ENCODE measurements at places on chromosomes 5 and 9.
A peak's percentile ranks its signal among the peaks of the same experiment; 100 is the strongest.

- H3K4me3 ChIP-seq: peak overlapping the region; percentile 100
- peaks cover 48% of the 10 kb centered on the region for H3K4me1 ChIP-seq
- H3K36me3 ChIP-seq: peaks cover 15% of the 10 kb centered on the region
- DNase-seq: no peak
- no peaks in the 10 kb centered on the region for H3K27me3 ChIP-seq
Measured at GRCh38 chr9:128882677-128883603, 1.0 kb downstream of the LRRC8A start.

DNA sequence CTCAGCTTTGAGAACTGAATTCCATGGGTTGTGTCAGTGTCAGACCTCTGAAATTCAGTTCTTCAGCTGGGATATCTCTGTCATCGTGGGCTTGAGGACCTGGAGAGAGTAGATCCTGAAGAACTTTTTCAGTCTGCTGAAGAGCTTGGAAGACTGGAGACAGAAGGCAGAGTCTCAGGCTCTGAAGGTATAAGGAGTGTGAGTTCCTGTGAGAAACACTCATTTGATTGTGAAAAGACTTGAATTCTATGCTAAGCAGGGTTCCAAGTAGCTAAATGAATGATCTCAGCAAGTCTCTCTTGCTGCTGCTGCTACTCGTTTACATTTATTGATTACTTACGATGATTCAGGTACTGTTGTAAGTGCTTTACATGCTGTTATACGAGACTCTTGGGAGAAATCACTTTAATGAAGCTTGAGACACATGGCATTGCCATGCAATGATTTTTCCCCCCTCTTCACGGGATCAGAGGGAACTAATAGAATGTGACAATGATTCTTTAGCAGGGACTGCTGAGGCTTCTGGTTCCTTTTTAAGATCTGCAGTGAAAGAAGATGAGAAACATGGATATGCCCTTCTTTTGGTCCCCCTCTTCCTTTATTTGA lies 63.8 kb downstream of the PTTG1 start:
- H3K27ac ChIP-seq: no peak overlapping the region
- no peak overlapping the region for H3K4me3 ChIP-seq
- no peaks in the 10 kb centered on the region for H3K36me3 ChIP-seq
- peaks cover 5% of the 10 kb centered on the region for H3K4me1 ChIP-seq
- H3K27me3 ChIP-seq: no peaks in the 10 kb centered on the region

DNA sequence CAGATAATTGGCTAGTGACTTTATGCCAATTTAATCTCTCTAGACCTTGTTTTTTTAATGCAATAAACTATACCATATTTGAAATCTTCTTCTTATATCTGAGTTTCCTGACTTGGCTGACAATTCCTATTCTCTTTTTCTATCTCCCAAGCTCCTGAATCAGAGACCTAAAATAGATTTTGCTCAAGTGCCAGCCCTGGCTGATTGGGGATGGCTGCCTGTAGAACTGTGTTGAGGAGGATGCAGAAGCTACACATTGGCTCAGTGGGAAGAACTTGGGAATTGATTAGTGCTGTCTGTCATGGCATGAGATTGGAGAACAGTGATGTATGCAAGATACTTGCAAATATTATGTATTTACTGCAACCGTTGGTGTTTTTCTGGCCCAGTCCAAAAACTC lies 132.8 kb downstream of the INSYN2B start:
- H3K27ac ChIP-seq: no peak overlapping the region
- no peaks in the 10 kb centered on the region for H3K27me3 ChIP-seq
- no peak overlapping the region for H3K4me3 ChIP-seq
- DNase-seq: no peak
- H3K4me1 ChIP-seq: peaks cover 21% of the 10 kb centered on the region

DNA sequence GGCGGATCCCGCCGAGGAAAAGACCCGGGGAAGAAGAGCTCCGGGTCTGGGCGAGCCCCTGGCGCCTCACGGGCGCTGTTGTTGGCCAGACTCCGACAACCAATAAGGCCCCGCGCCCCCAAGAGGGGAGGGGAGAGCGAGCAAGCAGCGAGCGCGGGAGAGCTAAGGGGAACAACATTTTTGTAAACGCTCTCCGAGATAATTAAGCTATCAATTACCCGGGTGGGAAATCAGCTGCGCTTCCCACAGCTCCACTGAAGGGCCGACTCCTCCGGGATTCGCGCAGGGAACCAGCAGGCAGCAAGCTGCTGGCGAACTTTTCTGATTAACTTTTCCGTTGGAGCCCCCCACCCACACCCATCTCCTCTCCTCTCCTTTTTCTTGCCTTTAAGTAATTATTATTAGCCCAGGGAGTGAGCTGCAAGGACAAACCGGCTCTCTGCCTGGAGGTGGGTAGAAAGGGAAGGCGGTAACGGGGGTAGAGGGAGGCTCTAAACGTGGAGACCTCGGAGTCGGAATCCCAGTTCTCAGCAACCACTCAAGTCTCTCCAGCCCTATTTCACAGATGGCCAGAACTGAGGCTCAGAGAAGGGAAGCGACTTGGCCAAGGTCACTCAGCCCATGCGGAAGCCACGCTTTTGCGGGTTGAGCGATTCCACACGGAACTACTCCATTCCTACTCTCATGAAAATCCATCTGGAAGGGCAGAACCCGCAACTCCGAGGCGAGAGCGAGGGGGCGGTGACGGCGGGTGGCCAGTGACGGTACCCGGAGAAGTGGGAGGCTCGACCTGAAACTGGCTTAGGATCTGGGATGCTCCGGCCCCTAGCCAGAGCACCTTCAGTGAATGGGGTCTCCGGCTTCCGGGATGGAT lies 1.3 kb downstream of the ASTN2 start:
- H3K27me3 ChIP-seq: peaks cover 47% of the 10 kb centered on the region
- H3K4me1 ChIP-seq: no peaks in the 10 kb centered on the region
- no peaks in the 10 kb centered on the region for H3K36me3 ChIP-seq
- peak overlapping the region; percentile 15 for H3K4me3 ChIP-seq
- H3K27ac ChIP-seq: no peak overlapping the region

GRCh38 chr5:82910905-82911304 lies 166.3 kb downstream of the TMEM167A start:
- H3K27ac ChIP-seq: no peak overlapping the region
- H3K4me1 ChIP-seq: no peaks in the 10 kb centered on the region
- H3K36me3 ChIP-seq: peaks cover 8% of the 10 kb centered on the region
- H3K4me3 ChIP-seq: no peak overlapping the region
- DNase-seq: no peak

DNA sequence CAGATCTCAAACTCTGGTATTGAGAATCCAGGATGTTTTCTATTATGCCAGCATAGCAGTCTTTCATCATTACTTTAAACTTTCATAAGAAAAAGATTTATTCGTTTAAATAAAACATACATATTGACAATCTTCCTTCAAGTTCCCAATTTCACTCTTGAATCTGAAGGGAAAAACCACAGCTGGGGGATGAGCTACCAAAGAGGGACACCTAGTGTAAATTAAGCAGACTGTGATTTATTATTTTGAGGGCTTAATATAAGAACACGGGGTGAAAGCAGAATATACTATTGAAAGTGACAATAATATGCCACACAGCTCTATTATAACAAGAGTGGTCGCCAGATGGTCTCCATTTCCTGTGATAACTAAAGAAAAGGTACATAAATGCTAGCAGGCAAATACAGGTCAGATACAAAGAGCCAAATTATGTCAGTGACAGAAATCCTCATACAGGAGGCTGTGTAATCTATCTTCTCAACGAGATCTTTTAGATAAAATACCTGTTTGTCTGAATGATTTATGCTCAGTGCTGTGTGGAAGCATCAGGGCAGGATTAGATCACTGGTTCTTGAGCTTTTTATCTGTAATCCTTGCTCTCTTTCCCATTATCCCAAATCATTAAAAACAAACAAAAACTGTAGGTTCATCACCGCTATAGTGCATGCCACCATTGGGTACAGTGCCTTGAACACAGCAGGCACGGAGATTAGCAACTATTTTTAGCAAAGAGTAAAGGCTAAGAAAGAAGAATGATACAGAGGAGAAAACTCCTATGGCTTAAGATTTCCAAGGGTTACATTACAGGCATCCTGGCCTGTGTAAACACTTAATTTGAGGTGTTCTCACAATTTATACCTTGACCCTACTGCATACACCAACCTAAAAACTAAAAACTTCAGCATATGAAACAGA lies 116.6 kb downstream of the DROSHA start:
- no peaks in the 10 kb centered on the region for H3K27me3 ChIP-seq
- H3K27ac ChIP-seq: no peak overlapping the region
- no peaks in the 10 kb centered on the region for H3K4me1 ChIP-seq
- H3K36me3 ChIP-seq: peaks cover 19% of the 10 kb centered on the region

GRCh38 chr5:59562756-59563389 lies 330.7 kb downstream of the PDE4D start:
- H3K4me1 ChIP-seq: peaks cover 63% of the 10 kb centered on the region
- H3K27me3 ChIP-seq: no peaks in the 10 kb centered on the region
- peak overlapping the region; percentile 99 for H3K27ac ChIP-seq
- DNase-seq: peak; percentile 91

- H3K27ac ChIP-seq: no peak overlapping the region
- DNase-seq: no peak
- no peak overlapping the region for H3K4me3 ChIP-seq
- H3K27me3 ChIP-seq: no peaks in the 10 kb centered on the region
- no peaks in the 10 kb centered on the region for H3K36me3 ChIP-seq
- no peaks in the 10 kb centered on the region for H3K4me1 ChIP-seq
Measured at GRCh38 chr9:76677481-76678055, 86.7 kb upstream of the PCA3 start.

DNA sequence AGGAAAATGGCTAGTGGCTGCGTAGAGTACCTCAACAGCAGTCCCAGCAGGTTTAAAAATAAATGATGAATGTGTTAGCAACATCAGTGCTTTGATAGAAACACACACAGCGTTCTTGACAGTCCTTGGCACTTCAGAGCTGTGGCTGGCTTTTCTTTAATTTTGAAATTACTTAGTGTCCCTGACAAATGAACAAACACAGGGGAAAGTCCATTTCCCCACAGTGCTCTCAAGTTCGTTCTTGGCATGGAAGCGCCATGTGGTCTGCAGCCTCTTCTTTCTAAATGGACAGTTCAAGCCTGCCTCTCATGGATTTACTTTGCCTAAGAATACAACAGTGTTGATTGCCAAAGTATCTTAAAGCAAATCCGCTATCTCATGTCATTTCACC lies 102.2 kb downstream of the ADAMTS12 start:
- H3K27me3 ChIP-seq: no peaks in the 10 kb centered on the region
- H3K36me3 ChIP-seq: no peaks in the 10 kb centered on the region
- H3K4me3 ChIP-seq: no peak overlapping the region
- no peak for DNase-seq

DNA sequence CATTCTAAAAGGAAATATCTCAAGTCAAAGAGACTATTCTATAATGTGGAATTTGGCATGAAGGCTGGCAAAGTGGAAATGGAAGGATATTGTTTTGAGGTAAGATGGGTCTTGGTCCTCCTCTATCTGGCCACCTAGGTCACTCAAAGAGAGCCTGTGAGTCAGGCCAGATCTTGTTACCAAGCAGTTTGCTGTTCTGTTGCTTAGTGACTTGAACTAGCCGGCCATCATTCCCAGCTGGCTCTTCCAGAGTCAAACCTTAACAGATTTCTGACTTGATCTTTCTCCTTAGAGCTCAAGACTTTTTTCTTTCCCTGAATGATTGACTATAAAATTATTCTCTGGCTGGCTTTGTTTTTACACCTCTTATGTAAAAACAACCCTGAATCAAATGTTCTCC lies 136.1 kb downstream of the PDE4D start:
- no peak for DNase-seq
- H3K4me3 ChIP-seq: no peak overlapping the region
- H3K27ac ChIP-seq: no peak overlapping the region
- H3K36me3 ChIP-seq: no peaks in the 10 kb centered on the region

GRCh38 chr5:53087621-53088121 lies 21.9 kb downstream of the MOCS2 start:
- DNase-seq: no peak
- peaks cover 3% of the 10 kb centered on the region for H3K27me3 ChIP-seq
- no peak overlapping the region for H3K4me3 ChIP-seq
- H3K36me3 ChIP-seq: no peaks in the 10 kb centered on the region
- no peak overlapping the region for H3K27ac ChIP-seq
- no peaks in the 10 kb centered on the region for H3K4me1 ChIP-seq

DNA sequence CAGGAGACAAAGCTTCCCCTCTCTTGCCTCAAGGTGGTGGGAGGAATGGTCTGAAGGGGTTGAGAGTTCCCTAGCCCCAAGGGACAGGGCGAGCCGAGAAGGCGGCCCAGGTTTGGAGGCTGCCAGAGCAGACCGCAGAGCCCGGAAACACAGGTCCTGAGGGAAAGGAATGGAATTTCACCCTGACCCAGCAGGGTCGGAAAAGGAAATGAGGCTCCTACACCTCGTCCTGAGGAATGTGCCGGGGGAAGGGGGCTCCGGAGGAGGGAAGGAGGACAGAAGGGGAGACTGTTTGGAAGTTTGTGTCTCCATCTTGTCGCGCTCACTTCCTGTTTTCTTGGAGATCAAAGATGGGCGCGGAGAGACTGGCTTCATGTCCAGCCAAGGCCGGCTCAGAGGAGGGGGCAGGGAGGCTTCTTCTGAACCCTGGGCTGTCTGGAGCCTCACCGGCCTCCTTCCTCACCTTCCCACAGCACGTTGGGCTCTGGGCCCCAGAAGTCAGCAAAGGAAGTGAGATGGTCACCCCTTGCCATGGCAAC lies 9.6 kb downstream of the ENG start:
- DNase-seq: no peak
- no peak overlapping the region for H3K27ac ChIP-seq
- peaks cover 25% of the 10 kb centered on the region for H3K36me3 ChIP-seq
- H3K4me3 ChIP-seq: no peak overlapping the region
- H3K4me1 ChIP-seq: no peaks in the 10 kb centered on the region
- H3K27me3 ChIP-seq: no peaks in the 10 kb centered on the region

- no peaks in the 10 kb centered on the region for H3K27me3 ChIP-seq
- H3K27ac ChIP-seq: no peak overlapping the region
- no peaks in the 10 kb centered on the region for H3K4me1 ChIP-seq
- H3K4me3 ChIP-seq: no peak overlapping the region
- DNase-seq: no peak
Measured at GRCh38 chr5:81980160-81980559, 8.3 kb downstream of the ATG10 start.

DNA sequence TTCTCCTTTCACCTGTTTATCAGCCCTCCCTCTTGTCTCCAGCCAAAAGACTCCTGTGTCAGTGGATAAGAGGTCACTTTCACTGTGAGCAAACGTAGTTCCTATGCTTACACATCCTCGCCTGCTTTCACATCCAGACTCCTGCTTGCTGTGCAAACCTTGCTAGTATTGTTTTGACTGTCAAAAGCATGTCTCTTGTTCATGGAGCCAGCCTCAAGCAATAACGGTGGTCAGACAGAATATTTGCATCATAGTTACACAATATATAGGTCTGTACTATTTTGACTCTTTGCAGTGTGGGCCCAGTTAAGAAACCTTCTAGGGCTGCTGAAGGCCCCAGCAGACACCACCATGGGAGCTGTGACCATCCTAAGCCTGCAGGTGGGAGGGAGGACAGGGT lies 420.0 kb downstream of the SEMA5A start:
- H3K36me3 ChIP-seq: no peaks in the 10 kb centered on the region
- no peak overlapping the region for H3K4me3 ChIP-seq
- DNase-seq: no peak
- H3K27ac ChIP-seq: no peak overlapping the region

DNA sequence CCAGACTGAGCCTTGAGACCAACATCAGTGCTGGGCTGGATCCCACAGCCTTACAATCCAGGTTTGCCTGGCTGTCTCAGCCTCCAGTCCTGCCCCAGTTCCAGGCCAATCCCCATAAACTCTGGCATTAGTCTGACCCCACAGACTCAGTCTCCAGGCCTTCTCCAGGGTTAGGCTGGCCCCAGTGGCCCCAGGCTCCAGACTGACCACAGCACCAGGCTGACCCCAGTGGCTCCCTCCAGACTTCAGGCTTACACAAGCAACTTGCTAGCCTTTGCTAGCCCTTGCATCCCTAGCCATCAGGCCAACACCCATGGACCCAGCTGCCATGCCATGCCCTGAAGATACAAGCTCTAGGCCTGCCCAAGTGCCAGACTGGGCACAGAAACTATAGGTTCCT lies 1326.0 kb upstream of the C9orf72 start:
- no peaks in the 10 kb centered on the region for H3K27me3 ChIP-seq
- H3K36me3 ChIP-seq: no peaks in the 10 kb centered on the region
- no peak for DNase-seq
- H3K4me3 ChIP-seq: no peak overlapping the region
- H3K27ac ChIP-seq: no peak overlapping the region
